Activated CD4-positive, alpha-beta T cell treated with anti-CD3 and anti-CD28 coated beads for 1 hour (primary cell): ENCODE measurements at places on chromosomes 11 and 22.

- no peak for DNase-seq
Observed at GRCh38 chr11:47056261-47056915, 119.8 kb downstream of the CSTPP1 start.

DNA sequence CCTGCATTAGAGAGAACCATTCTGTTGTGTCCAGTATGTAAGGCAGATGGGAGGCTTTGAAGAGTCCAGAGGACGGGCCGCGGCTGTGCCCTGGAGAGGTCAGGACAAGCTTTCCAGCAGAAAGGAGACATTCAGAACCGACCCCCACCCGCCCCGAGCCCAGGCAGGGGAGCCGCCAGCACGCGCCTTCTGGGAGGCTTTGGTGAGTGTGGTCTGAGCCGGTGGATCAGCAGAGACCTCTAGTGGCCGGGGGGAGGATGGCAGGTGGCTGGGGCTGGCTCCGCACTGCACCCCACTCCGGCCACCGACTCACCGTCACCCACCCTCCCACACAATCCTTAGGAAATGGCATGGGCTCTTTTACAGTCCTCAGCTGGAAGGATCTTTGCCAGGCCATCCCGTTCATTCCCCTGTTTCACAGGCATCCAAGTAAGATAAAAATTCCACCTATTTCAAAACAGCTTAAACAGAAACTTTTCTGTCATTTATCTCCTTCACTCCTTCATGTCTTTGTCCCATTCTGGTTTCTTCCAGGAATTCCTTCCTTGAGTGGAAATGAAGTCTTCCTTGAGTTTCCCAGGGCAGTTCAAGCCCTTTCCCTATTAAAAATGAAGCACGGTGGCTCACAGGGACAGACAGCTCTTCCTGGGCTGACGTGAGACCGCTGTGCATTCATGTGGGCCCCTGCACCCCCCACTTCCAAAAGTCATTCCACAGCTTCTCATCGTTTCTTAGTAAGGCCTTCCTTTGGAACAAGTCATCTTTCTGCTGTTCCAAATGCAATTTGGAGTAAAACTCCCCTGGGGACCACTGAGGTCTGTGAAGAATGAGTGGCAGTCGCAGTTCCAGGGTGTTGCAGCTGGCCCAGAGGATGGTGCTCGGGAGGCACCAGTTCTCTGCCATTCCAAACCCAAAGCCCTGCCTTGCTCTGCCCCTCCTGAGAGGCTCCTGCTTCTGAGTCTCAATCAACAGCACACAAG, 91.0 kb downstream of the FEZ1 start:
- DNase-seq, result peak; percentile 50

GRCh38 chr22:49930596-49931412, 12.4 kb downstream of the CRELD2 start:
- no peak for DNase-seq

- DNase-seq, result no peak
Observed at GRCh38 chr11:69508974-69509373, 27.5 kb downstream of the LINC01488 start.

GRCh38 chr22:26398741-26399153, 30.3 kb upstream of the ASPHD2 start:
- peak; percentile 40 for DNase-seq

DNA sequence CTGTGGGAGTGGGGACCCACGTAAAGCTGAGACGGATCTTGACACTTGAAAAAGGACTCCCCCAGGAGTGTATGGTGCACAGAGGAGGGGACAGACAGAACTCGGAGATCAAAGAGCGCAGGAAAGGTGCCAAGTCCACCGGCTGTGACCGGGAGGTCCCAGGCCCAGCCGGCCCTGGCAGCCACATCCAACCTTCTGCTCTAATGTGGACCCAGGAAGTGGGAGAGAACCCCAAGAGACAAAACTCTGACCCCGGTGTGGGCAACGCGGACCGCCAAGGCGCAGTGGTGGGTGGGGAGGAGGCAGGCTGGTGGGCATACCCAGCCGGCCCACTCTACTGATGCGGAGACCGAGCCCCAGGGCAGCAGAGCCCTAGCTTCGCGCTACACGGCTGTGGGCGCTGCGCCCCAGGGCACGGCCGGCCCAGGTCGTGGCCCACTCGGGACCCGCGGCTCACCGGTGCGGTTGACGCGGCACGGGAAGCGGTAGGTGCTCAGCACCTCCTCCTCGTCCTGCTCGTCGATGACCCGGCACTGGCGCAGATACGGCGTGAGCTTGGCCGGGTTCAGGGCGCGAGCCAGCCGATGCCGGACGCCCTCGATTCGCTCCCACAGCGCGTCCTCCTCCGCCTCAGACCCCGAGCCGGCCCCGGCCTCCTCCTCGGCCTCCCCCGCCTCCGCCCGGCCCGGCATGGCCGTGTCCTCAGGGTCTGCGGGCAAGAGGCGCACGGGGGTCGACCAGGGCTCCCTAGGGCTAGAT, 527 bp downstream of the CARD10 start:
- no peak for DNase-seq

DNA sequence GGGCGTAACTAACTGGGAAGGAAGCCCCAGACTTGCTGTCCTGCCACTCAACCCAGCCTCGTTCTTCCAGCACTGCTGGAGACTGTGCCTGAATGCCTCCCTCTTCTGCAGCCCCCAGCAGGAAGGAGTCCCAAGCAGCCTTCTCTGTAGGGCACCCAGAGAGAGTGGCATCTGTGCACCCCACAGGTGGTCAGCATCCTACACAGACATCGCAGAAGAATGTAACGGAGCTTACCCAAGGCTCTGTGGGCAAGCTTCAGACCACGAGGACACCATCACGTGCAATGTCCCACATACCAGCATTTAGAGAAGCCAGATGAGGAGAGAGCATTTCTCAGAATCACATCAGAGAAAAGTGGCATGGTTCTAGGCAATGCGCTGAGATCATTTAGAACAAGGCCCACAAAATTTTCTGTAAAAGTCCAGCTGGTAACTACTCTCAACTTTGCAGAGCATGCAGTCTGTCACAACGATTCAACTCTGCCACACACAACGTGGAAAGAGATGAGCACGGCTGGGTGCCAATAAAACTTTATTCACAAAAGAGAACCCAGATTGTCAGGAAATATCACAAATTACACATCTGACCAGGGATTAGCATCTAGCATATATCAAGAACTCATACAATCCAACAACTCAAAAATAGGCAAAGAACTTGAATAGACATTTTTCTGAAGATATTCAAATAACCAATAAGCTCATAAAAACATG, 33.4 kb downstream of the SHANK2 start:
- no peak for DNase-seq

GRCh38 chr22:49951986-49952896, 8.3 kb upstream of the PIM3 start:
- DNase-seq, result no peak

- DNase-seq, result peak; percentile 65
Observed at GRCh38 chr11:11028017-11028692, 170.3 kb upstream of the ZBED5 start.

GRCh38 chr22:44281768-44282637, 30.7 kb downstream of the SHISAL1 start:
- DNase-seq, result no peak

- DNase-seq, result no peak
Observed at GRCh38 chr22:47842119-47842518, 1079.7 kb downstream of the TBC1D22A start.

- no peak for DNase-seq
Observed at GRCh38 chr11:119800171-119800570, 71.2 kb upstream of the NECTIN1 start.

GRCh38 chr22:47152938-47153337, 390.5 kb downstream of the TBC1D22A start:
- no peak for DNase-seq

DNA sequence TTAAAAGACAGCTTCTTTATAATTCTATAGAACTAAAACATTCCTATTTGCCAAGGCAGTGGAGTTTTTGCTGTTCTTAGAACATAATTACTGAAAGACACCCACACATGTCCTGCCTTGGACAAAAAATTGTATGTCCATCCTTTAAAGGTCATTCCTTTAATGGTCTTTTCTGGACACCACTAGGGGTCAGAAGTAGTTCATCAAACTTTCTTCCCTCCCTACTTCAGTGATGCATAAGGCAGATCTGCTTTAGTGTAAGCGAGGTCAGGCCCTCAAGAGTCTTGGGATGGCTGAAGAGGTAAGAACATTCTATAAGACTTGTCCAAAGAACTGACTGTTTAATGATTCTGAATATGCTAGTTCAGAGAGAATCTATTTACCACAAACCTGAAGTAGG, 4.3 kb upstream of the OR51V1 start:
- DNase-seq, result no peak

- DNase-seq, result no peak
Observed at GRCh38 chr11:130728185-130729180, 187.8 kb downstream of the SNX19 start.

- no peak for DNase-seq
Observed at GRCh38 chr11:70103256-70103975, 25.3 kb downstream of the ANO1 start.

GRCh38 chr11:111460340-111460739, 51.8 kb downstream of the BTG4 start:
- DNase-seq, result no peak

DNA sequence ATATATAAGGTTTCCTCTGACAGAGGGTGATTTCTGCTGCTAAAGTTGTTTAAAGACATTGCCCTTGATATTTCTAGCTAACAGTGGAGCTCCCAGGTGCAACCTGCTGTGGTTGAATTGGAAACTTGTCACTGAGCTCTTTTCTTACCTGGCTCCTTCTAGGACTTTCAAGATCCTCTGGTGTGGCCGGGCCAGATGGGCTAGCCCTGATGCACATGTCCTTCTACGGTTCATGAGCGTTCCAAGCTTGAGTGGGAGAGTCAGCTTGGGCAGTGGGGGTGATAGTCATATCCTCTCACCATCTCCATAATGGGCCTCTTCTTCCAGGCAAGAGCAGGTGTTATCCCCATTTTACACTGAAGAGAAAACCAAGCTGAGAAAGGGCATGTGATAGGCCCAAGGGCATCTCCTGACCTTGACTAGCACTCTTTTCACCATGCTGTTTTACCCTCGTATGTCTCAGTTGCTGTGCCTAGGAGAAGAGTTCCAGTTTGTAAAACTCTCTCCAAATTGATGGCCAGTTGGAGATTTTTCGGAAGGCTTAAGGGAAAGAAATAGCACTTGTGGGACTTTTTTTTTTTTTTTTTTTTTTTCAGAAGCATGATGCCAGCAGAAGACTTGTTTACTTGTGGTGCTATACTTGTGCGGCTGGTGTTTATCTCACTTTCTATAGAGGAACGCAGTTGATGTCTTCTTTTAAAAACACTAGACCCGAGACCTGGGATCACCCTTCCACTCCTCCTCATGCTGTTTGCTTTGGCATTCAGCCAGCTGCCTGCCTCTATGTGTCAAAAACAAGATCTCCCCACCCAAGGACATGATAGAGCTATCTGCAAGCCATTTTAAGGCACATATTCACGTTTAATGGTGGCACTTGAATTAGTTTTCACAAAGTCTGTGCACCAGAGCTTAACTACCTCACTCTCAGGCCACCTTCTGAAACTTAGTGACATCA, 32.6 kb downstream of the TEAD1 start:
- no peak for DNase-seq

- DNase-seq, result no peak
Observed at GRCh38 chr11:5626196-5626595, 1.4 kb downstream of the TRIM34 start.

- DNase-seq, result no peak
Observed at GRCh38 chr11:100240025-100240539, 447.0 kb upstream of the ARHGAP42 start.

DNA sequence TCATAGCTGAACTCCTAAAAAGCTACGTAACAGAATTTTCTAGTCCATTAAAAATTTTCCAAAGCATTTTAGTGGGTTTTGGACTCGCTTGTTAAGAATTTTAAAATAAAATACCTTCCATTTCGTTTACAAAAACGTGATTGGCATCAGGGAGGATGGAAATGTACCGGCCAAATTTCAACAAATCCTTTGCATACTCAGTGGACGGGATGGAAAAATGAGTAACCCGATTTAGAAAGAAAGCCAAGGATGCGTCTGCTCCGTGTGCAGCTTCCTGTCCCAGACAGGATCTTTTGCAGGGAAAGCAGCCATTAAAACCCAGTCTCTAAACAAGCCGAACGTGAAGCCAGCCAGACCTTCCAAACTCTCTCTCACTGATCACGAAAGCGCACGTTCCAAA, 15.6 kb downstream of the TMEM184B start:
- no peak for DNase-seq
